ENCODE measurements at places on chromosomes 4 and X. TPM values are rescaled to one million over a fixed set of nuclear protein-coding genes. Genes with fewer than 3 reads are reported as not detected.

GYPE gene
- total RNA-seq: not detected

PFKFB1 gene
- 0.86 TPM for total RNA-seq

CXCL11 gene
- total RNA-seq: not detected

CLNK gene
- total RNA-seq: not detected

MYOZ2 gene
- total RNA-seq: not detected

MAGEA2B gene
- 1.1 TPM for total RNA-seq

TSPAN7 gene
- total RNA-seq: 21.8 TPM

SYTL4 gene
- 4.0 TPM for total RNA-seq

SCML2 gene
- total RNA-seq: 2.5 TPM

TEX13A gene
- total RNA-seq: not detected

DRD5 gene
- total RNA-seq: not detected

SCML1 gene
- total RNA-seq: 9.3 TPM

SNX25 gene
- 11.2 TPM for total RNA-seq

OTUD6A gene
- not detected for total RNA-seq

ABCB7 gene
- total RNA-seq: 29.4 TPM

NPFFR2 gene
- 2.1 TPM for total RNA-seq

GC gene
- total RNA-seq: 71.9 TPM

NLGN4X gene
- total RNA-seq: 51.5 TPM

RADX gene
- 5.3 TPM for total RNA-seq

MAML3 gene
- 21.8 TPM for total RNA-seq

CRMP1 gene
- total RNA-seq: 13.2 TPM

SLITRK4 gene
- 0.71 TPM for total RNA-seq

CENPVL3 gene
- total RNA-seq: 2.9 TPM

BTC gene
- total RNA-seq: 1.4 TPM

GPAT3 gene
- 53.7 TPM for total RNA-seq

SLC6A14 gene
- total RNA-seq: 1.1 TPM

CORIN gene
- 34.6 TPM for total RNA-seq

SPACA5 gene
- not detected for total RNA-seq

CTAG1A gene
- total RNA-seq: not detected

P2RY4 gene
- not detected for total RNA-seq

YY2 gene
- 3.1 TPM for total RNA-seq

METAP1 gene
- total RNA-seq: 43.1 TPM

PPEF2 gene
- total RNA-seq: not detected

GAB1 gene
- total RNA-seq: 33.5 TPM

MAP7D2 gene
- total RNA-seq: 2.8 TPM

HTN3 gene
- total RNA-seq: not detected

MAP7D3 gene
- total RNA-seq: 10.3 TPM

DAPP1 gene
- 41.8 TPM for total RNA-seq

GPR119 gene
- total RNA-seq: 21.9 TPM

FUNDC1 gene
- total RNA-seq: 15.5 TPM

PRRG1 gene
- total RNA-seq: 8.2 TPM

SH2D1A gene
- not detected for total RNA-seq

SSX1 gene
- total RNA-seq: not detected
